ENCODE measurements at places on chromosomes 3 and 15.
A peak's percentile ranks its signal among the peaks of the same experiment; 100 is the strongest.

DNA sequence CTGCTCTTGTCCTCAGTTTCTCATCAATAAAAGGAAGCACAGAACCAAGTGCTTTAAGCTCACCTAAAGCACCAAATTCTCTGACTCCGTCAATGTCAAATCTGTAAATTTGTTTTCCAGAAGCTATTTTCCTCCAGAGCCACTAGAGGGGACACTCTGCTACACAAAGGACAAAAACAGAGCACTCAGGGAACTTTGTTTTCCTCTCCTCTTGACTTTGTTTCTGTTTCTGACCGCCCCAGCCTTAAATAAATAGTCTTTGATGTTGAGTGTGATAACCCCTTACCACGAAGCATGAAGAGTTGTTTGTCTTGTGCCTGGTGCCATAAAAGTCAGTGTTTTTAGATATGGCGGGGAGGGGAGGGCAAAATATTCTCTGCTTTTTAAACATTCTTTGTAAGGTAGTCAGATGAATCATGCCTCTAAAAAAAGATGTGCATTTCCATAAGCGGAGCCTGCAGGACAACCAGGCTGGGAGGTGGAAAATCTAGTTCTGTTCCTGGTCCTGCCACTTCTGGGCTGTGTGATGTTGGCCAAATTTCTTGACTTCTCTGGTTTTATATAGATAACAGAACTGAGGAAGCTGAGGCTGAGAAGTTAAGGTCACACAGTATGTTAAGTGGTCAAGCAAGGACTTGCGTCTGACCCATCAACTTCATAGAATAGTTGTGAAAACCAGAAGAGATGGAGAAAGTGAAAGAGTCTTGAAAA is 7.3 kb upstream of the ZBTB38 start:
- DNase-seq: peak; percentile 36

DNA sequence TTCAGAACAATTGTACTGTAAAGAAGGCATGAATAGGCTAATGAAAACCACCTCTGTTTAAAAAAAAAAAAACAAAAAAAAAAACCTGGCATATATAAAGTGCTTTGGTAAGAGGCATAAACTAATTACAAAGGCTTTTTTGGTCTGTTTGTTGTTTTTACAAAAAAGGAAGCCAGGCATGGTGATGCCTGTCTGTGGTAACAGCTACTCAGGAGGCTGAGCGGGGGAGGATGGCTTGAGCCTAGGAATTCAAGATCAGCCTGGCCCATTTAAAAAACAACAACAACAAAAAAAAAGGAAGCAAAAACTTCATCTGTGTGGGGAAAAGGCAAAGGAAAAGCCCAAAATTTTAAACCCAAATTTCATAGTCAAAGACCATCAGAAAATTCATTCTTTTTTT is 47.0 kb downstream of the OSBPL10 start:
- no peak for DNase-seq

DNA sequence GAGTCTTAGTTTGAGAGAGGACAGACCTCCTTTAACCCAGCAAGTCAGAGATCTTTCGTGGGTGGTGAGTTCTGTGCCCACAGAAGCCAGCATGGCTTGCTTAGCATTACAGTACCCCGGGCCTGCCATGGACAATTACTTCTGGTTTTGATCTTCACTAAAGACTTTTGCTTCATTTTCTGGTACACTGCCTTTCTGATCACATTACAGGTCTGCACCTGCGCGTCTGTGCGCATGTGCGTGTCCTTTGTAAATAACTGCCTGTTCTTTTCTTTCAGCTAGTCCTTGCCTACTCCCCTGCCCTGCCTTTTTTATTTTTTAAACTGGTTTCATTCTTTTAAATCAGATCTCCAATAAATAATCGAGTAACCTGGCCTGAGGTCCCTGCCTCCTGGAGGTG is 57.1 kb upstream of the CMTM8 start:
- DNase-seq: no peak

DNA sequence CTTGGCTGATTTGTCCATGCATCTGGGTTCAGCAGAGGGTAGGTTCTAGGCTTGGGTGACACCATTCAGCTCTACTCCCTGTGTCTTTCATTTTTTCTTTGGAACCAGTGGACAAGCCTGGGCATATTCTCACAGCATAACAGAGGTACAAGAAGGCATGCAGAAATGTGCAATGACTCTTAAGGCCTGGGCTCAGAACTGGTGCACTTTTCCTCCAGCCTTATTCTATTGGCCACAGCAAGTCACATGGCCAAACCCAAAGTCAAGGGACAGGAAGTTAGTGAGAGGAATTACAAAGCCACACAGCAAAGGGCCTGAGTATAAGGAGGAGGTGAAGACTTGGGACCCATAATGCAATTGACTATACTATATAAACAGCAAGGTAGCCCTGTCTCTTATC is 200.9 kb upstream of the CTDSPL start:
- no peak for DNase-seq

DNA sequence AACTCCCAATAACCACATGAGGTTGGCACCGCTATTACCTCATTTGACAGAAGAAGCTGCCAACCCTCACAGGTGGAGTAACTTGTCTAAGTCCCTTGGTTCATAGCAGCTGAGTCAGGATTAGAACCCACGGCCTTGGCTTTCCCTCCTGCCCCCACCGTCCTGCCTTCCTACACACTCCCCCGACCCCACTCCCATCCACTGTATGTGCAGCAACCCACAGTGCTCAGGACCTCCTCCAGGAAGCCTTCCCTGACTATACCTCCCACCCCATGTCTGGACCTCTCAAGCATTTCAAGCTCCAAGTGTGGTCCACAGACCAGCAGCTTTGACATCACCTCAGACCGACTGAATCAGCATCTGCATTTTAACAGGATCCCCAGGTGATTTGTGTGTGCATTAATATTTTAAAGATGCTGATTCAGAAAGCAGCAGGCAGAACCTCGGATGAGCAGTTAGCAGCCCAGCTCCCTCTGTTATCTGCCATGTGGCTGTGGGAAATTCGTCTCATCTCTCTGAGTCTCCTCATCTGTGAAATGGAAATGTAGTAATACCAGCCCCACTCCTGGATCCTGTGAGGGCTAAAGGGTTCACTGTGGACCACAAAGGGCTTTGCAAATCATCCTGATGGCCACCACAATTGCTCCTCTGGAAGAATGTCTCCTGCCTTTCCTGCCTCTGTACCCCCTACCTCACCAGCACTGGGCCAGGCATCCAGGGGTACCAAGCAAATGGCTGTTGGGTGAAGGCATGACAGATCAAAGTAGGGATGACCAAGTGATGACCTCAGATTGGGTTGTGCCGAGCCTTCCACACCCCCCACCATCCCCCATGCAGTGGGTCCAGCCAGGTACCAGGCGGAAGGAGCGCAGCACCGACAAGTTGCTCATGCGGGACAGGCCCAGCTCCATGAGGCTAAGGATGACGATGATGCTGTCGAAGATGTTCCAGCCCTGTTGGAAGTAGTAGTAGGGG is 62.7 kb downstream of the SCN5A start:
- no peak for DNase-seq

GRCh38 chr3:155386919-155387318 is 93.4 kb upstream of the STRIT1 start:
- no peak for DNase-seq

- DNase-seq: no peak
Measured at GRCh38 chr15:101248274-101248673, 3.6 kb downstream of the CHSY1 start.

DNA sequence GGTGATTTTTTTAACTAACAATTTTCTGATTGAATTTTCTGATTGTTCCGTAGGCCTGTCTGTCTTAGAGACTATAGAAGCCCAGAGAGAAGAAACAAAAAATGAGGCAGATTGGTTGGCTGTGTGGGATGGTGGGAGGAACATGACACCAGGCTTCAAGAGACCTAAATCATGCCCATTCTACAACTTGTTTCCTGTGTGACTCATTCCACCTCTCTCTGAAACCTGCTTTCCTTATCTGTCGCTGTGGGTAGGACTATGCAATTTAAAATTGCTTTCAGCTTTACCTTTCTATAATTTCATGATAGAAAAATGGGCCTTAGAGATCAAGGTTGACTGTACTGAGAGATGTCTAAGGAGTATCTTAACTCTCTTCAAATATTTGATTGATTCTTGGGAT is 44.5 kb downstream of the OXNAD1 start:
- DNase-seq: no peak

GRCh38 chr3:17639765-17640164 is 102.7 kb downstream of the TBC1D5 start:
- DNase-seq: peak; percentile 7

DNA sequence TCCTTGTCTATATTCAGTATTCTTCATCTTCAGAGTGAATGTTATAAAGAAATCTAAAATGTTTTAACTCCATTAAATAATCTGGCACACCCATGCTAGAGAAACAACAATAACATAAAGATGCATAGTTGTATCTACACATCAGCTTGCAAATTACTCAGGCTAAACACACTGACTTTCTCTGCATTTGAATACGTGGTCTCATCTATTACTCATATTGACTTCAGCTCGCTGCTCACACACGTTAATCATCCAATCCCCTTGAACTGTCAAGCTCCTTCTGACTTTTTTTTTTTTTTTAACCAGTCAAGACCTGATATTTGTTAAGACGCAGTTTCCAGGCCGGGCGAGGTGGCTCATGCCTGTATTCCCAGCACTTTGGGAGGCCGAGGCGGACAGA is 1137.3 kb upstream of the CADM2 start:
- no peak for DNase-seq

GRCh38 chr3:157543501-157544035 is 40.4 kb upstream of the VEPH1 start:
- no peak for DNase-seq

DNA sequence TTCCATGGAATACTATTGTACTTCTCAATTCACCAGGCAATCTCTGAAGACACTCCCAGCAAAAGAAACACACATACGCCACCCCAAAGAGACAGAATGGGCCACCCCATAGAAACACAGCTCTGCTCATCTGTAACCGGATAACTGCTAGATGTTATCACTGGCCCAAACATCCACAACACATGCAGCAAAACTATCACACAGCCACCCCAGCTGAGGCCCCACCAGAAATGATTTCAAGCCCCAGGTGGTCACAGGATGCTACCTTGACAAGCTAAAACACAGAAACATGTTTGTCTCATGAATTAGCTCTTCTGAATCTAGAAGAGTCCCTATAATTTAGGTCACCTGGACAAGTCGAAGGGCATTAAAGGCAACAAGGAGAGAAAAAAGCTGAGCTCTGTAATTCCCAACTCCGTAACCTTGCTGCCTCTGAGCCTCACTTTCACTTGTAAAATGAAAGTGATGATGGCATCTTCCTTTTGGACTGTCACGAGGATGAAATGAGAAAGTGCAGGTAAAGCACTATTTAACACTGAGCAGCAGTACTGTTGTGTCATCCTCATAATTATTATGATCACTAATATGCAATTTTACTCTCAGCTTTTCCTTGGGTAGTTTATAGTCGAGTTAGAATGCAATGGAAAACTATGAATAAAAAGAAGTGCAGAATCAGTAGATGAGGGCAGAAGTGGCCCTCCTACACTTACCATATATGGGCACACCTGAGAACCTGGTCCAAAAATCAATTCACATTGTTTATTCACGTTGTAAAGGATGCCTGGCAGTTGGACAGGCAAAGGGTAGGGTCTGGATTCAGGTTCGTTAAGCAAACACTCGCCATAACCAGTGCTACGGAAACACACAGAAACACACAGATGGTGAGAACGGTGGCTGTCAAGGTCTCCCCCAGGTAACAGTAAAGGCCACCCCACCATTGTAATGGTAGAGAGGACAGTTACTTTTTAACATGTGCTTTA is 38.6 kb downstream of the ADAMTS9 start:
- DNase-seq: no peak

- DNase-seq: no peak
Measured at GRCh38 chr15:36938764-36939163, 161.6 kb downstream of the MEIS2 start.

DNA sequence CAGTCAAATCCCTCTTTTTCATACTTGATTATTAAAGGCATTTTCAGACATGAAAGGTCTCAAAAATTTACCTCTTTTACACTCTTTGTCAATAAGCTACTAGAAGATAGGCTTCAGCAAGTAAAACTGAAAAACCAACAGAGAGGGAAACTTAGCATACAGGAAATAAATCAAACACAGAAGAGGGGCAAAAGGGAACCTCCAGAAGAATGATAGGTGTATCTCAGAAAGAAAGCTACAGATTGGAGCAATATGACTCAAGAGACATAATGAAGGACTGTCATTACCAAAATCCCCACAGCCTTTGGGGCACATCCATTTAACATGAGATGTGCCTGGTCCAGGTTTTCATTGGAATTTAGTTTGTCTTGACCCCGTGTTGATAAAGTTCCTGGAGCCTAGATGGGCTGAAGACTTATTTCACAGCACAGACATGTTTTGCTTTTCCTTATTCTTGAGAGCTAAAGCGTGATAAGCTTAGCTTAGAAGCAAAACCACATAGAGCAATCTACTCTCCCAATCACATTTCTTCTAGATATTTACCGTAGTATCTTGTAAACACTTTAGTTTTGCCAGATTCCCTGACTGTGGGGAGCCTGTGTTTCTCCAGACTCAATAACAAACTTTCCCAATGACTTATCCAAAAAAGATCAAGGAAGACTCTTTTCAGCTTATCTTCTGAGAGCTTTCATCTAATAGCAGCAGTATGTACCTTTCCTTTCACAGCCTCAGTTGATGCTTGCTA is 11.7 kb downstream of the LRRFIP2 start:
- DNase-seq: no peak

- peak; percentile 57 for DNase-seq
Measured at GRCh38 chr3:8963137-8963853, at the start of gene RAD18. TSS of gene RAD18 (minus strand) at chr3:8963472. CDS start at chr3:8963385, 87 bp downstream.

DNA sequence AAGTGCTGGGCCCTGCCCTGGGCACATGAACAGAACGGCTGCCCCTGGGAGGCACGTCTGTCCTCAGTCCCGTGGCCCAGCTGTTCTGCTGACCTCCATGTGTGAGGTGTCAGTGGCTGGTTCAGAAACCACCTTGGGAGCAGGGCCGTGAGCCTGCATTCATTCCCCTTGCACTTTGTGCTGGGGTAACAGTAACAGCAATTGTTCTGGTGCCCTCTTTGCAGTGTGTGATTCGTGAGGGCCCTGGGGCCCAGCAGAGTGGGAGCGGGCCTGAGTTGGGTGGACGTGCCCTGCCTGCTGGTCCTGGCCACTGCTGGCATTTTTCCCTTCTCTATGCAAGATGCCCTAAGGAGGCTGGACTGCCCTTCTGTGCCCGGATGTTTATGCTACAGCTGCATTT is 50.4 kb upstream of the MYZAP start:
- DNase-seq: no peak

DNA sequence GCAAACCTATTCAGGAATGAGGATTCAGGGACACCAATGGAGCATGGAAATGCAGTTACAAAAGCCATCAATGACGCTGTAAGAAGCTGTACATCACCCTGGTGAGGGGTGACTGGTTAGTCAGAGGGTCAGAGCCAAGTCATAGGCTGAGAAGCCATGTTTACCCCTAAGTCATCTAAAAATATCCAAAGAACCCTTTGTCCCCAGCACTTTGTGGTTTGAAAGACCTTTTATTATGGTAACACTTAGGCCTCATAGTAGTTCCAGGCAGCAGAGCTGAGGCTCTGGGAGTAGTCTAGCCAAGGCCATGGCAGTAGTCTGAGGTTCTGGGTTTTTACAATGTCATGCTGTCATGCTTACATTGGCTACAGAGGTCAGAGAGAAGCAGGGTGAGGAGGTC is 131.2 kb downstream of the CTNNB1 start:
- no peak for DNase-seq

GRCh38 chr3:160885791-160886286 is 129.8 kb downstream of the PPM1L start:
- peak; percentile 91 for DNase-seq
